Frontal cortex (tissue), 4 donors: ENCODE measurements at places on chromosomes 4 and X.

GRCh38 chrX:73916931-73917667 is 354.1 kb downstream of the CHIC1 start:
- no peak for DNase-seq

DNA sequence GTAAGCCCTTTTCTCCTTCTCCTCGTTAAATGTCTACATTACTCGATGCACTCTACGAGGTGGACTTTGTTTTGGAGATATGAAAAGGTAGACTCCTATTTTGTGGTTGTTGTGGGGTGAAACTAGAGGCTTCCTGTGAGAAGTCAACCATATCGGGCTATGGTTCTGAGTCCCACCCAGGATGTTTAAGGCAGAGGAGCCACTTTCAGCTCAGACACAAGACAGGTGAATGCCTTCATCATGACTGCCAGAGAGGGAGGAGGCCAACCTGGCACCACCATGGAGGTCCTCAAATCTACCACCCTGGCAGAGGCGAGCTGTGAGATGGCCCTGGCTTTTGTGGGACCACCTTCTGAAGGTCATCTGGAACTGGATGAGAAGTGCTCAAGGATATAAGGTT is 154.4 kb upstream of the KLF3 start:
- DNase-seq: no peak

- no peak for DNase-seq
Measured at GRCh38 chr4:144591401-144591800, 54.6 kb upstream of the HHIP start.

DNA sequence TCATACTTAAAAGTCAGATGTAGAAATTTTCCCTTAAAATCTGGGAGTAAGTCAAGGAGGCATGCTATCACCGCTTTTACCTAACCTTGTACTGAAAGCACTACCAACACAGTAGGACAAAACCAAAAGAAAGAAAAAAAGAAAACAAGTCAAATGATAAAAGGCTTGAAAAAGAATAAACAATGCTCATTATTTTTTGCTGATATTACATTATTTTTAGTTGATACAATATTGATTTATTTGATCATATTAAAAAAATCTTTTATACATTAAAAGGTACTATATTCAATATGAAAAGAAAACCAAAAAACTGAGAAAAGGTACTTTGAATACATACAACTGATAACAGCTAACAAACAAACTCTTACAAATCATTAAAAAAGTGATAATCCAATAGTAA is 164.3 kb downstream of the FAM13A start:
- DNase-seq: no peak

DNA sequence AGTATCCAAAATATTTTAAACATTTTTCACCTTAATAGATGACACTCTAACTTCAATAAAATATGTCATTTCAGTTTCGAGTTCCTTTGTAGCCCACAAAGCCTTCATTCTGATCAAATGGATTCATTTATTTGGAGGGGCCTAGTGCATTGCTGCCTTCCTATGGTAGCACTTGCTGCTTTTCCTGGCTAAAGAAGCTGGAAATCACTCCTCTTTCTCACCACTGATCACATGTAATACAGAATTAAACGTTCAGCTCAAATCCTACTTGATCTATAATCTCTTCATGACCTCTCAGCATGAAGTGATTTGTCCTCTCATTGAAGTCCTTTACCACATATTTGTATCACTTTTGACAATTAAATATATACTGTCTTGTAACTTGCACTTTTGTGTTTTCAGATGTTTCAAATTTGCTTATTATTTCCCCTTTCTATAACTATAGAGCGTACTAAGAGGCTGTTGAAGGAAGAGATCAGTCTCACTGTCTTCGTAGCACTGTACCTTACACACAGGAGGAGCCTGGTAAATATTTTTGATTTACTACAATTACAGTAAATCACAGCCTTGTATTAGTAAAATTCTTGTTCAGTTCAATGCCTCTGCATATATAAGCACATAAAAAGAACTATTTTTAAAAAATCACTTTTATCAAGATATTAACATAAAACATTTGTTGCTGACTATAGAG is 555 bp downstream of the CFI start:
- no peak for DNase-seq

GRCh38 chrX:104918122-104918521 is 302.4 kb downstream of the TEX13A start:
- DNase-seq: no peak

DNA sequence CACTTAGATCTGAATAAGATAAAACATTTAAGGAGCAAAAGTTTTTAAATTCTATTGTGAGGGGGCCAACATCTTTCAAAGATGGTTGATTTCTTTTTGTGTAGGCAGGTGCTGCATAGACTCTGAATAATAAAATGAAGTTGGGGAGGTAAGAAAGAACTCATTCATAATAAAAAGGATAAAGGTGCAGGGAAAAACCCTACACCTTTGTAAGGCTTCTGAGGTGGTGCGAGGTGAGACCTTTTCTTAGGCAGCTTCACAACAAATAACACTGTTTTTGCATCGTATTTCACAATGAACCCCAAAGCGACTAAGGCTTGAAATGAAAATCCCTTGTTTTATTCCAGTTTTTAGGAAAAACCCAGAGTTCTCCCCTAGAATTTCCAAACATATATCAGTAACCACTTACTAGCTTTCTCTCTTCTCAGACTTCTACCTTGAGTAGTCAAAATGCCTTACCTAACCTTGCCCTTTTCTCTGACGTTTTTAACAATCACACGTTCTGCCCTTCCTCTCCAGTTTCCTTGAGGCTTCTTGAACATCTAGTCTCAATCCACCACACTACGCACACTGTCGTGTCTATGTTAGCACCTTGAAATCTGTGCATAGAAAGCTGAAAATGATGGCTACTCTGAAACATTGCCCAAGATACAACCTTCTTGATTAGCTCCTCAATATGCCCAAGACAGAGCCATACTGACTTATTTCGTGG is 30.2 kb downstream of the MAML3 start:
- no peak for DNase-seq

DNA sequence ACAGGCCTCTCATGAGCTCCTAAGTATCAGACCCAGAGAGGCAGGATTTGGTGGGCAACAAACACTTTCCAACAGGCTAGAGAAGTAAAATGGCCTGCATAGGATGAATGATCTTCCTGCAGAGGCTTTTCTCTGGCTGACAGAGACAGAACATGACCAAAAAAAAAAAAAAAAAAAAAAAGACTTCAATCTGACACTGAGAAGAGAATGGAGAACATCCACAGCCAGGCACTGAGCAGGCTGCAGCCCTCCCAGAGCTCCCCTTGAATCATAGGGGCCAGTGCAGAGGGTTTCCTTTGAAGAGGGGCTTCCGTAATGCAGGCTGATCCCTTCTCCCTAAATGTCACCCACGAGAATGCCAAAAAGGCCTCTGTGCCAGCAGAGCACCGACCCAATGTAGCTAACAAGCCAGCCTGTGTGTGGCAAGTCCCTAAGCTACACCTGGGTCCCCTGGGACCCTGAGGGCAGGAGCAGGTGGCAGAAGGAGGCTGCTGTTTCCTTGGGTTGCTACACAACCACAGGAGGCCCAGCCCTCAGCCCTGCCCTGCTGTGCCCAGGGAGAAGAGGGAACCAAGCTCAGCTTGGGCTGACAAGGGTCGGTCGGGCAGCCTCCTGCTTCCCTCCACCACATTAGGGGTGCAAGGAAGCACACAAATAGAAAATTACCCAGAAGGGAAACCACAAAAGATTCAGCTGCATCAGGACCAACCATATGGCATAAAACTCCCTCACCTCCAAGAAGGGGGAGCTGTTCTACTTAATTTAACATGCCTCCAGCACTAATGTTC is 55.6 kb downstream of the MAP7D2 start:
- DNase-seq: no peak
